ENCODE measurements at places on chromosomes 7 and 10. TPM values are rescaled to one million over a fixed set of nuclear protein-coding genes. Genes with fewer than 3 reads are reported as not detected.

DNA sequence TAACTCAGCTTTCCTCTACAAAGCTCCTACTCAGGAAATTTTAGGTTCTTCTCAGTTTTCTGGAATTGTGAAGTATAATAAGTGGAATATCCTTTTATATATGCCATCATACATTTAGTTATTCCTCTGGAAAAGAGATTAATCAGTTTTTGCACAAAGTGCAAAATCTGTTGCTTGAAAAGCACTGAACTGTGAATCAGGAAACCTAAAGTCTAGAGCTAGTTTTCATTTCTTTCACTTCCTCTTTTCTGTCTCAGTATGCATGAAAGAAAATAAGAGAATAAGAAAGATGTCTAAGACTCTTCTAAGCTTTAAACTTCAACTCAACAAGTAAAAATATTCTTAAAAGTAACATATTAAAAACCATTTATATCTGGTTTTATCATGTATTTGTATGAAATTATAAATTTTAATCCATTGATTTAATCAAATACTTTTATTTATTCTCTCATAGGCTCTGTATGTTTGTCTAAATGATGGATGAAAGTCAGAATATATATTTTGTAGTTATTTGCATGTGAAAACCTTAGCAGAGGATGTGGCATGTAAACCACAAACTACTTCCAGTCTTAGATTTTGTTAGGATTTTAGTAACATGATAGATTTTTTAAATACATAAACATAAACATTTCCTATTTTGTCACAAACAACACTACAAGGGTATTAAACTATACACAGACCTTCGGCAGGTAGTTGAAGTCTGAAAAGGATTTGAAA lies 1073.0 kb downstream of the XPNPEP1 start:
- no peak for DNase-seq

DNA sequence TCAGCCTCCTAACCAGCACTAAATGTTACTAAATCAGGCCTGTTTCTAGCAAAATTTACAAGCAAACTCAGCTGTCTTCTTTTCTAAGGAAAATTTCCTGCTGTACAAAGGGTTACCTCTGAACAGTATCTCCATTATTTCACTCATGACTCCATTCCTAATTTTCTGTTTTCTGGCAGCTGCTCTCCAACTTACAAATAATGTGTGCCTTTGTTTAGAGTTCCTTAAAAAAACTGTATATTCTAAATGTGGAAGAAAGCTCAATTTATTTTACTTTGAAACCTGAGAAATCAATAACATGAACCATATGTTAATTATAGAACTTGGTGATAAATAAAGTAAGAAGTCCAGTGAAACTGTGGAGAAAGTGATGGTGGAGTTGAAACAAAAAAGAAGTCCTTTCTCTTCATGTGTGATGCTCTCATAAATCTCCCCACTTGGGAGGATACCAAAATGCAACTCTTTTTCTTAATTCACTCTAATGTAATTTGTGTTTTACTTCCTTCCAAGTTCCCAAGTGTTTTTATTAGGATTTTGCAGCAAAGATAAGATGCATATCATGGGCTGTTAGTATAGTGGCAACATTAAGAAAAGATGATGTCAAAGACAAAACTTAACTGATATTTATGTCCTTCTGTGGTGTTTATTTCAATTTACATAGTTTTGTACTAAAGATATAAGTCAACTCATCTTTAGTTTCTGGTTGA lies 74.8 kb downstream of the CDK6 start:
- no peak for DNase-seq

- no peak for DNase-seq
Measured at GRCh38 chr7:35874886-35875285, 74.0 kb downstream of the SEPTIN7 start.

- DNase-seq = no peak
Measured at GRCh38 chr7:114534953-114535352, 120.3 kb downstream of the FOXP2 start.

DNA sequence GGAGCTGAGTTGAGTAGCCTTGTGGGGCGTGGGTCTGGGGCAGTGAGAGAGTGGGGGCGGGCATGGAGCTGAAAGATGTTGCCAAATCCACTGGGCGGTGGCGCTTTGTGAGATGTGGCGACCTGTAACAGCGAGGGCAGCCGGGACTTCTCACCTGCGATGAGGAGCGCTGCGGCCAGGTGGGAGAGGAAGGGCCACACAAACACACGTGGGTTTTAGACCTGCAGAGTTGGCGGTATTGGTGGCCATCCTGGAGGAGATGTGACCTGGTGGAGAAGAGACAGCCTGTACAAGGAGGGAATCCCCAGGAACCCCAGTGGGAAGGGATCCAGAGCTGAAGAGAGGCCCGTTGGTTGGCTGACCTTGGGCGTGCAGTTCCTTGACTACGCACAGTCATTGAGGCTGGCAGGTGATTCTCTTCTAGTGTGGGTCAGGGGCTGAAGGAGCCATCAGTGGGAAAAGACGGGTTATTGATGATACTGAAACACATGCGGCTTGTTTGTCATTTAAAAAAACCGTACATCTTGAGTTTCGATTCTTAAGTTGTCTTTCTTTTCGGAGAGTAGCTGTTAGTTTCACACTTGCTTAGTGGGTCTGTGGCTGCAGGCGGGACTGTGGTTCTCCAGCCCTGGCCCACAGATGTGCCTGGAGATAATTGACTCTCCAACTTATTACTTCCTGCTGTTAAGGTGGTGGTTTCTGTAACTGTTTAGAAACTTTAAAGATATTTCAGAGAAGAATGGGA lies 2.4 kb downstream of the CHST12 start:
- no peak for DNase-seq

- no peak for DNase-seq
Measured at GRCh38 chr10:47224546-47225218, 75.3 kb upstream of the GDF10 start.

GRCh38 chr10:60809157-60809556 lies 30.9 kb downstream of the CDK1 start:
- DNase-seq = no peak

- no peak for DNase-seq
Measured at GRCh38 chr7:5598769-5599371, 175.2 kb upstream of the TNRC18 start.

- no peak for DNase-seq
Measured at GRCh38 chr10:88820748-88821401, 18.3 kb downstream of the LIPM start.

DNA sequence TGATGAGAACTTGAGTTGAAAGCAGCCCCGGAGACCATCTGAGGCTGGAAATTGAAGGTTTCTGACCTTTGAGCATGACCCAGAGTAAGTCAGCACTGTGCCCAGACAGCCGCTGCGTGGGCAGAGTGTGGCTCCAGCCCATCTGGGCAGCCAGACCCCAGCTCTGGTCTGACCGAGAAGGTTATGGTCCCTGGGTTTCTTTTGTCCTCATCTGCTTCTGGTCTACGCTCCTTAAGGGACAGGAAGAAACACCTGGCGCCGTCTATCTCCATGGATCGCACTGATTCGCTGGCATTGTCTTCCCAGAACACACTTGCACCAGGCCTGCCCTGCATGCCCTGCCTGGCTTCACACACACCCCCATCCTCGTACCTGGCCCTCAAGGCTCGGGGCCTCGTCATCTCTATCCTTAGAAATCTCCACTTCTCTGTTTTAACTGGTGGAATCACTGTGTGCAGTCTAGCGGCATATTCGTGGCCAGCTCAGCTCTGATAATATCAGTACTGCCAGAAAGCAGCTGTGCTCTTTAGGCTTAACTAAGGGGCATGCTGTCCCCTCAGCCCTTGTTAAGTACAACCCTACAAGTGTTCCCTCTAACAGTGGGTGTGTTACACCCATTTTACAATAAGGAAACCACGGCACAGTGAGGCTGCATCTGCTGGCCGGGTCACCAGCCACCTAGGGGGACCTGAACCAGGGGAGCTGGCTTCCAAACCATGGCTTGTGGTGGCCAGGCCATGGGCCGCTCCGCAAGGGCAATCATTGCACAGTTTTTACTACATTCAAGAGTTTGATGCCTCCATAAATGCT lies 127.7 kb downstream of the ADCY1 start:
- DNase-seq = no peak

DNA sequence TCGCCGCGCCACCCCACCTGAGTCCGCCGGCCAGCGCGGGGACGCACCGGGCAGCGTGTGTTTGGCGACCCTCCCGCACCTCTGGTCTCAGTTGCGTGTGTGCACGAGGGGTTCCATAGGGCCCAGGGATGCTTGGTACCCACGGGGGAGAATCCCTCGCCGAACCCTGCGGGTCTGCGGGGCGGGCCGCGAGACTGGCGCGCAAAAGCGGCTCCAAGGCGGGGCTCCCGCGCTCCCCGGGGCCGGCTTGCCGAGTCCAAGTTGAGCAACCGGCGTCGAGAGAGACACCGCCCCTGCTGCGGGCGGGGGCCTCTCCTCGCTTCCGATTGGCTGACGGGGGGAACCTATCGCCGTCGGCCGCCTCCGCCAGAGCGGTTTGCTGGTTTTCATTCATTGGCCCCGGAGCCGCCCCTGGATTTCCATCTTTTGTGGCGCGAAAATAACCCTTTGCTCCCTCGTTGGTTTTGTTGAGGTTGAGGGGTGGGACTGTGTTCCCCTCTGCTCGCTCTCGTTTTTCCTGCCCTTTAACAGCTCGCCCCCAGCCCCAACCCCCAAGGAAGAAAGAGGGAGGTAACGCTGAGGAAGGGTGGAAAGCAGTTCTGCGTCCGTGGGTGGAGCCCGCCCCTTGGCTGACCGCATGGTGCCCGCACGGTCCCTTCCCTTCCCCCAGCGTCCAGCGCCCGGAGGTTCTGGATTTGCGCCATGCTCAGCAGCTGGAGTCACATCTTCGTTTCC lies 4.0 kb upstream of the IGF2BP3 start:
- peak; percentile 52 for DNase-seq

GRCh38 chr10:90675621-90676020 lies 182.2 kb downstream of the HTR7 start:
- DNase-seq = no peak

DNA sequence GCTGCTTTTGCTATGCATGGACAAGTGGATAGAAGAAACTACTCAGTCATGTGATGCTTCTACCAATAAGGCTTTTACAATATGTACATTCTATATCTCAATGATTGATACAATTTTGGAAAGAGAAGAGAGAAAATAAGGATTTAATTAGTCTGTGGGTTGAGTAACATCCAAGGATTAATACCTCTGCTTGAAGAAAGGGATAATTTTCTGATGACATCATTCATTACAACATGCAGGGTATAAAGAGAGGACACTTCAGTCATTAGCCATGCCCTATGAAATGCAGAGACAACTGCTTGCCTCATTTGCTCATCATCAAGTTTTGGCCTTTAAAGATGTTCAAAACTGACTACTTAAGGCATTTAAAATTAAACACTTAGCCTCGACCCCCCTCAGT lies 237.3 kb downstream of the AHR start:
- no peak for DNase-seq

GRCh38 chr7:130127821-130128317 lies 57.5 kb downstream of the KLHDC10 start:
- no peak for DNase-seq

GRCh38 chr10:60542657-60543056 lies 153.0 kb upstream of the ANK3 start:
- DNase-seq = no peak

DNA sequence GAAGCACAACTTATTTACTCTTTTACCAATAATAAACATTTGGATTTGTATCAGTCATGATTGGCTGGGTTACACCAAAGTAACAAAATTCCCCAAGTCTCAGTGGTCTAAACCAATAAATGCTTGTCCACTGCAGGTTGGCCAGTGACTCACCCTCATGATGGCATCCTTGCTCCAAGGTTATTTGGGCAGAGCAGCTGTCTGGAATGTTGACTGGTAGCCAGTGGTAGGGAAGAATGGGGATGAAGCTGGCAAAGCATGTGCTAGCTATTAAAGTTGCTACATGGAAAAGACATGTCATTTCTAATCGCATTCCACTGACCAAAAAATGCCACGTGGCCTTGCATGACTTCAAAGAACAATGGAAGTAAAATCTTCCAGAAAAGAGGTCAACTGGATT lies 1168.7 kb upstream of the CELF2 start:
- no peak for DNase-seq

DNA sequence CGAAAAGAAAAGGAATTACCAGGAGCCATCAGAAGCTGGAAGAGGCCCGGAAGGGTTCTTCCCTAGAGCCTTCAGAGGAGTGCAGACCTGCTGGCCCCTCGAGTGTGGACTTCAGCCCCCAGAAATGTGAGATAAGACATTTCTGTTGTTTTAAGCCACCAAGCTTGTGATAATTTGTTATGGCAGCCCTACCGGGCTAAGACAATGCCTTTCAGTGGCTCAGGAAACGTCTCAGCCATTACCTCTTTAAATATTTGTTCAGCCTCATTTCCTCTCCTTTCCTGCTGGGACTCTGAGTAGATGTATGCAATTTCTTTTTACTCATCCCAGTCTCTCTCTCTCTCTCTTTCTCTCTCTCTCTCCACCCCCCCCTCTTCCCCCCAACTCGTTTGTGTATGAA lies 174.7 kb upstream of the GRB10 start:
- DNase-seq = no peak

GRCh38 chr7:129010075-129010474 lies 44.8 kb downstream of the TNPO3 start:
- DNase-seq = no peak

GRCh38 chr10:24440817-24441797 lies 232.2 kb downstream of the KIAA1217 start:
- no peak for DNase-seq

GRCh38 chr10:10821926-10822325 lies 195.7 kb upstream of the CELF2 start:
- no peak for DNase-seq

GRCh38 chr10:103942866-103943265 lies 24.1 kb upstream of the SLK start:
- no peak for DNase-seq

DNA sequence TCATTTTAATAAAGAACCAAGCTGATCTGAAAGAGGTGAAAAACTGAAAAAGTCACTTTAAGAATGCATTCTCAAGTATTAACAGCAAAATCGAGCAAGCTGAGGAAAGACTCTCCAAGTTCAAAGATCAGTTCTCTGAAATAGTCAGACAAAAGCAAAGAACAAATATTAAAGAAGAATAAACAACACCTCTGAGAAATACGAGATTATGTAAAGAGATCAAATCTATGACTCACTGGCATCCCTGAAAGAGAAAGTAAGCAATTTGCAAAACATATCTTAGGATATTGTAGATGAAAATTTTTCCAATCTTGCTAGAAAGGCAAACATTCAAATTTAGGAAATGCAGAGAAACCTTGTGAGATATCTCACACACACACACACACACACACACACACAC lies 138.4 kb upstream of the HGF start:
- no peak for DNase-seq

- no peak for DNase-seq
Measured at GRCh38 chr10:128960517-128960916, 506.5 kb upstream of the MGMT start.

GRCh38 chr7:150471886-150472285 lies 21.5 kb downstream of the GIMAP8 start:
- DNase-seq = no peak

GRCh38 chr7:15245831-15246230 lies 316.0 kb downstream of the AGMO start:
- no peak for DNase-seq

Gene CCAR1
- total RNA-seq = 20.3 TPM

Gene OAT
- total RNA-seq = 11.9 TPM

Gene AFAP1L2
- 14.9 TPM for total RNA-seq

Gene PLEKHS1
- total RNA-seq = 16.2 TPM

Gene PRPS1L1
- total RNA-seq = not detected

Gene SPDYE11
- not detected for total RNA-seq

Gene SAP25
- 0.67 TPM for total RNA-seq

Gene PAPSS2
- total RNA-seq = 29.4 TPM

Gene PLCE1
- 7.2 TPM for total RNA-seq

Gene ZNF488
- not detected for total RNA-seq

Gene UNCX
- total RNA-seq = not detected

Gene GOLGA7B
- total RNA-seq = 7.8 TPM

Gene TMEM213
- 0.09 TPM for total RNA-seq

Gene ZFYVE27
- total RNA-seq = 14.2 TPM

Gene NAT16
- 0.43 TPM for total RNA-seq

Gene GALNT17
- 2.1 TPM for total RNA-seq

Gene RARRES2
- 408 TPM for total RNA-seq

All from pancreas (tissue), 10 donors.